Kidney epithelial cell (primary cell): ENCODE measurements at places on chromosomes 2 and 18. TPM values are rescaled to one million over a fixed set of nuclear protein-coding genes. Genes with fewer than 3 reads are reported as not detected.

DNA sequence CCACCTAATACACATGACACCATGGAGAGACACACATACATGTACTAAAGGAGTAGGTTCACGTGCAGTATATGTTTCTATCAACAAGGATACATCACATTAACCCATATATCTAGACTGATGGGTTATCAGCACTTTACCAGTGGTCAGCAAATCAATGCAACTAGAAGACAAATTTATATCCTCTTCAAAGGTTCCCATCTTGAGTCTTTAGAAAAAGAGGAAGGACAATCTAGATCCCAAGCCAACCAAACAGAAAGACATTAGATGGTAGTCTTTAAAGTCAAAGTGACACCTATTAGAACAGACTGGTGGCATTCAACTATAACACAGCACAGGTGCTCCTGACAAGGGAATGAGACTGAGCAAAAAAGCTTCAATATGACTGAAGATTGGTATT is 13.8 kb upstream of the SERTAD2 start:
- no peak for DNase-seq

- DNase-seq: no peak
These were observed 11.6 kb downstream of the ADCY3 start for GRCh38 chr2:24908461-24908901.

GRCh38 chr2:188291617-188292347 is at the start of gene GULP1:
Gene GULP1 (plus strand): TSS chr2:188291874. CDS start chr2:188477703, 185,829 bp downstream.
- no peak for DNase-seq

Gene SERPINB12
- not detected in 2 replicates for total RNA-seq

Gene GCKR
- 0.27 and 0.88 TPM in 2 replicates for total RNA-seq
